ENCODE measurements at places on chromosomes 1 and 21.

DNA sequence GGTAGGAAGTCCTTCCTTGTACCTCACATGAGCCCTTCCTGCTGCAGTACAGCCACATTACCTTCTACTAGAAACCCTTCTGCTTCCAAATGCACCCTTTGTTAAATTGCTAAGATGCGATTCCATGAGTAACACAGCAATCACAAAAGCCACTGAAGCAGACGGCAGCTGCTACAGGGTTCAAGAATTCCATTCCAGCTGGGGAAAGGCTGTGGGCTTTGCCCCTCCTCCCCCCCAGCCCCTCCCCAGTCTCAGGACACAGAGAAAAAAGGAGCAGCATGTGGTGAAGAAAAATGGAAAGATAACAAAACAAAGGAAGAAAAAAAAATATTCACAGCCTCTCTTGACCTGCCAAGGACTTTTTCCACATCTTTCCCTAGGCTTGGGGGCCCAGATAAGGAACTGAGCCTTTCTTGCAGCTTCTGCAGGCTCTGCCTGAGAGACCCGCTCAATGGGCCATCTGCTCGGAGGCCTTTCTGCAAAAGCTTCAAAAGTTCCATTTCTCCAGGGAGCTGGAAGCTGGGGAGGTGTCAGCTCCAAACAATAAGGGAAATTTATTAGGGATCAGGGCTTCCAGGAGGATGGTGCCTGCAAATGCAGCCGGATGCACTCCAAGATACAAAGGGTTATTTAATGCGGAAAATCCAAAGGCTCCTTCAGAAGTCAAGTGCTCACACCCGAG is 72.1 kb downstream of the SYT2 start:
- no peak for DNase-seq

DNA sequence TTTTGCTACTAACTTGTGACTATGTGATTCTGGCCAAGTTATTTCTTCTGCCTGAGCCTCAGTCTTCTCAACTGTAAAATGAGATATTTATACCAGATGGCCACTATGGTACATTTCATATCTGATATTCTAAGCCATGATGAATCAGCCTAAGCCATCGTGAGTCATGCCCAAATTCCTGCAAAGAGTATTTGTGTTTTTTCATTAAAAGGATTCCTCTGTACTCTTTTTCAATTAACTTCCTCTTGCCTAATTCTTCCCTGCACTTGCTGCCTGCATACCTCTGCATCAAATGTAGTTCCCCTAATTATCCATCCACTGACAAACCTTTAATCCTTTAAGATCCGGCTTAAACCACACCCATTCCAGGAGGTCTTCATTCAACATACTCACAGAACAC is 575.1 kb upstream of the BEND5 start:
- DNase-seq, result peak; percentile 75

- no peak for DNase-seq
These were observed 4.1 kb downstream of the AHDC1 start for GRCh38 chr1:27599605-27600497.

GRCh38 chr1:201456499-201457309 is 12.3 kb downstream of the PHLDA3 start:
- no peak for DNase-seq

DNA sequence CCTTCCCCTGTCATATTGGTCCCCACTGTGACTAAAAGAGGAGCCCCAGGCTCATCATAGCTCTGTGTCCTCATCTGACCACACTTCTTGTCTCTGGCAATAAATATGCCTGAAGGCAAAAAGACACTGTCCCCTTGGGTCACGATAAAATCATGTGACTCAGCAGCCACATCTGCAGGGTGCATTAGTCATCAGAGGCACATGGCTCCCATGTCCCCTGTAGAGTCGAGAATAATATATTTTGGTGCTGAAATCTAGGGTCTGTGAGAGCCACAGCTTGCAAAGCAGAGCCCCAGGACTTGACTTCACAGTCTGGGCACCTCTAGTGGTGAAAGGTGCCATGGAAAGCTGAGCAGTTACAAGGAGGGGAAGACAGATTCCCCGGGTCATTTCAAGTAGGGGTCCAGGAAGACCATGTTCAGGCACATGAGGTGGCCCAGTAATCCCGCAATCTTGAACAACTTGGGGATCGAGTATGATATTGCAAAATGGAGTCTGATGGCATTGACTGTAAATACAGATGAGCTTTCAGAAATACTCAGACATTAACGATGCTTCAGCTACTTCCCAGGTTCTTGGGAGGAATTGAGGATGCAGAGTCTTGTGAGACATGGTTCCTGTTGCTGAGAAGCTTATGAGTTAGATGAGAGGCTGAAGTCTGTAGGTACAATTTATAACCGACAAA is 68.6 kb downstream of the SLC35F3 start:
- no peak for DNase-seq

- DNase-seq, result peak; percentile 45
These were observed 1.0 kb downstream of the DNAJB4 start for GRCh38 chr1:78005755-78006154.

GRCh38 chr1:41915786-41916571 is 2.7 kb downstream of the HIVEP3 start:
- no peak for DNase-seq

GRCh38 chr1:206514813-206515387 is 7.6 kb downstream of the RASSF5 start:
- DNase-seq, result no peak

- DNase-seq, result no peak
These were observed 25.3 kb upstream of the SDC3 start for GRCh38 chr1:30933874-30934252.

DNA sequence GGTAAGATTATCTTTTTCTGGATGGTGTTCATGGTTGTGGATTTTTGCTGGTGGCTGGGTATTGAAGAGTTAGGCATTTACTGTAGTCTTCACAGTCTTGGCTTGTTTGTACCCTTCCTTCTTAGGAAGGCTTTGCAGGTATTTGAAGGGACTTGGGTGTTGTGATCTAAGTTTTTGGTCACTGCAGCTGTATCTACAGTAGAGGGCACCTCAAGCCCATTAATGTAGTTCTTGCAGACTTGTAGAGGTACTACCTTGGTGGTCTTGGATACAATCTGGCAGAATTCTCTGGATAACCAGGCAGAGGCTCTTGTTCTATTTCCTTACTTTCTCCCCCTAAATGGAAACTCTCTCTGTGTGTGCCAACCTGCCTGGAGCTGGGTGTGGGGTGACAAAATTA is 155.8 kb upstream of the BRINP3 start:
- no peak for DNase-seq

DNA sequence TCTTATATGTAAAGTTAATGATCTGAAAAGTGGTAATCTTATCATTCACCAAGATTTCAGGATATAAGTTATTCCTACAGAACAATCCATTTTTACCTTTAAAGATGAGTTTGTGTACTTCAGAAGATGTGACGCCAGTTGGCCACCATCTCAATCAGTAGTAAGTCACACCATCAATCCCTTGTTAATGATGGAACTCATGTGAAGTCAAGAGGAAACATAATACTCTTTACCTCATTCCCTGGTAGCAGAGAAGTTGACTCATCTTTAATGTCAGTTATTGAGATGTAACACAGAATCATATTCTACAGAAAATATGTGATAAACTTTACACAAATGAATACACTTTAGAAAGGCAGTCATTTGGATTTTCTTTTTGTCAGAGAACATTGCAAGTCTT is 38.2 kb downstream of the MRPL39 start:
- no peak for DNase-seq

DNA sequence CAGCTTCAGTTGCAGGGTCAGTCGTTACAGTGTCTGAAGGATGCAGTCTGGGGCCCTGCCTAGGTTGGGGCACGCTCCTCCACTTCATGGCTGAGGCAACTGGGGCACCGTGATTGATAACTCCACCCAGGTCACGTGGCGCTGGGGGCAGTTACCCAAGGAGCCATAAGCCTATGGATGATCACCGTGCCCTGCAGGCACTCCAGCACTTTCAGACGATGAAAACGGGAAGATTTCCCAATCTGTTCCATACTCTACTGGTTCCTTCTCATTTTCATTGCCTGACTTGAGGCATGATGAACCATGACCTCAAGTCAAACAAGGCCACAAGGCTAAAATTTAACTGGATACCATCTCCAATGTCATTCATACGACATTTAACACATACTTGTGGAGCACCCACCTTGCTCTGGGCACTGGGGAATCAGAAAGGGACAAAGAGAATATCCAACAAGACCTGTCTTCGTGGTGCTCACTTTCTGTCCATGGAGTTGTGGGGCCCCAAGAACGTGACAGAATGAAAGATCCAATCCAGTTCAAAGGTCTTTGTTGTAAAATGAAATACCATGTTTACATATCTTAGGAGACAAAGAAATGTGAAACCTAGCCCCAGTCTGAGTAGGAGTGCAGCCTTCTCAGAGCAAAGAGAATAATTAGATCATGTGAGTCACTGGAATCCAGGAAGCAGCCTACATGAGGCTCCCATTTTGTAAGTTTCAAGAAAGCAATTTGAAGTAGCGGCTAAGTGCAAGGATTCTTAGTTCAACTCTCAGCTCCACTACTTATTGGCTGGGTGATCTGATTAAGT is 39.4 kb upstream of the SPOCD1 start:
- DNase-seq, result no peak

DNA sequence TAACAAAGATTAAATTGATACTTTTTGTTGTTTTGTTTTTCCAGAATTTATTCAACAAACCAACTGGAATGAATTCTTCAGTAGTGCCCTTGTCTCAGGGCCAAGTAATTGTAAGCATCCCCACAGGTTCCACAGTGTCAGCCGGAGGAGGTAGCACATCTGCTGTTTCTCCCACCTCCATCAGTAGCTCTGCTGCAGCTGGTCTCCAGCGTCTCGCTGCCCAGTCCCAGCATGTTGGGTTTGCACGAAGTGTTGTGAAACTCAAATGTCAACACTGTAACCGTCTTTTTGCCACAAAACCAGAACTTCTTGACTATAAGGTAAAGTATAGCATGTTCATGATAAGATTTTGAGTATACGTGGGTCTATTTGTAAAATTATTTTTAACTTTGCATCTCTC is 118.5 kb downstream of the ZMYM4 start:
- no peak for DNase-seq

GRCh38 chr1:222240536-222241181 is 307.2 kb downstream of the HHIPL2 start:
- DNase-seq, result peak; percentile 13

DNA sequence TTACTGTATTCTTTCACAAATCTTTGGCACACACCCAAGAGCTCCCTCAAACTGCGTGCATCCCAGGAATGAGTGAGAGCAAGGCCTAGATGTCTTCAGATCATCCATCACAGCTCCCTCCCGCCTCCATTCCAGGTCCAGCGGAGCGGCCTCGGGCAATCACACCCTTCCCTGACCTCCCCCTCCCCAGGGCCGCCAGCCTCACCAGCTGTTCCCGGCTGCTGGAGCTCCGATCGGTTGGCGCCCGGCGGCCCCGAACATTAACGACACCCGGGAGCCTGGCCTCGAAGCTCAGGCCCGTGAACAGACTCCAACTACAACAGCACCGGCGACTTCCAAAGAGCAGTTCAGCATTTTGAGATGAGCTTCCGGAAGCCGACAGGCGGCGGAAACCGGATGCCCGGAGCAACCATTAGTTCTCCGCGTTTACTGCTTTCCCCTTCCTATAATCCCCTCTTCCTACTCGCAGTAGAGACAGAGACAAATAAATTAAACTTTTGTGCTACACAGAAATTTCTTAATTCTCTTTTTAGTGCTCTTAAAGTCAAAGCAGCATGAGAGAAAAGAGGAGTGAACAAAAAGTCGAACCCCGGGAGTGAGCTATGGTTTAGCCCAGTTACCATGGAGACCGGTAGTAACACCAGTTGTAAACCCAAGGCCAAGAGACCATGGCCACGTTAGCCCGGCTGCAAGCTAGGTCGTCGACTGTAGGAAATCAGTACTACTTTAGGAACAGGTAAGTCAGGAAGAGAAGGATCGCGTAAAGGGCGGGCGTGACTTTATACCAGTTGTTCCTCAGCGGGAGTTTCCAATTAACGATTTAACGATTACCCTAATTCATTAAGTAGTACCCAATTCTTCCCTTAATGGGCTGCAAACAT is at the start of the genes GPATCH2 and SPATA17:
Gene GPATCH2 (minus strand): TSS at position 380 of the 881 bp plus-strand sequence. CDS start 119 bp downstream, at position 261.
Gene SPATA17 (plus strand): TSS at position 634 of the 881 bp plus-strand sequence. CDS start 35 bp downstream, at position 669.
- peak; percentile 84 for DNase-seq

- no peak for DNase-seq
These were observed 11.7 kb downstream of the SEMA4A start for GRCh38 chr1:156165083-156165482.

DNA sequence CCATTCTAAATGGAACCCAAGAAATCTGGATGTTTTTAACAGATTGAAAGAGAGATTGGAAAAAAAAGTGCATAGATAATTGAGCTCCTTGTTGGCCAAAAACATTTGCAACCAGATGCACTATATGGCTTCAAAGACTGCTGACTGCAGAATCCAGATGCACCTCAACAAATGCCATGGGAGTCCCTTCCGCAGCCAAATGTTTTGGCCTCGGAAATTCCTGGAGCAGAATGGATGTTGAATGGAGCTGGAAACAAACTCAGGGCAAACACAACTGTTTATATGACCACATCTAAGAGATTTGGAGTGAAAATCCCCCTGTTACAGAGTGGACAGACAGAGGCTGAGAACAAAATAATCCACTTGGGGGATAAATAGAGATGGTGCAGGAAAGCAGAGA is 285.0 kb upstream of the NFIA start:
- DNase-seq, result no peak

GRCh38 chr1:206739411-206740076 is 31.0 kb upstream of the IL19 start:
- peak; percentile 68 for DNase-seq
